ENCODE measurements at places on chromosomes 5 and 9.
A peak's percentile ranks its signal among the peaks of the same experiment; 100 is the strongest.

- no peak for DNase-seq
Observed at GRCh38 chr9:100739666-100740065, 161.8 kb downstream of the CAVIN4 start.

DNA sequence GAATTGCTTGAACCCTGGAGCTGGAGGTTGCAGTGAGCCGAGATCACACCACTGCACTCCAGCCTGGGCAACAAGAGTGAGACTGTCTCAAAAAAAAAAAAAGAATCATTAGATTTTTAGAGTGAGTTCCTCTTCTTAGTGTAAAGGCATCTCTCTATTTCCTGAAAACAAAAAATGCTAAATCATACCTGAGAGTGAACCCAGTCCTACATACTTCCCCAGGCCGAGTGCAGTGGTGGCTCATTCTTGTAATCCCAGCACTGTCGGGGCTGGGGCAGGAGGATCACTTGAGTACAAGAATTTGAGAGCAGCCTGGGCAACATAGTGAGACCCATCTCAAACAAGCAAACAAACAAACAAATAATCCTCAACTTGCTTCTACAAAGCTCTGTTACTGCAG lies 38.2 kb upstream of the LPAR1 start:
- DNase-seq, result no peak

DNA sequence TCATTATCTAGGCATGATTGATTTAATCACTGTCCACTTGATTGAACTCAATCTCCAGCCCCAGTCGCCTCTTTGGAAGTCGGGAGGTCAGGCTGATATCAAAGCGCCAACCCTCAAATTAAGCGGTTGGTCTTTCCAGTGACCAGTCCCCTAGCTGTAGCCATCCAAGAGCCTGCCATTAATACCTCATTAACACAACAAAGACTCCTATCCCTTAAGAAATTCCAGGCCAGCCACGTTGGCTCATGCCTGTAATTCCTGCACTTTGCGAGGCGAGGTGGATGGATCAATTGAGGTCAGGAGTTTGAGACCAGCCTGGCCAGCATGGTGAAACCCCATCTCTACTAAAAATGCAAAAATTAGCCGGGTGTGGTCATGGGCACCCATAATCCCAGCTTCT lies 27.4 kb upstream of the GCNT1 start:
- DNase-seq, result no peak

GRCh38 chr5:95076395-95077185 lies 208.3 kb downstream of the MCTP1 start:
- DNase-seq, result no peak

- no peak for DNase-seq
Observed at GRCh38 chr5:88734983-88735382, 148.0 kb downstream of the MEF2C start.

- DNase-seq, result no peak
Observed at GRCh38 chr5:14946815-14947620, 75.4 kb upstream of the ANKH start.

DNA sequence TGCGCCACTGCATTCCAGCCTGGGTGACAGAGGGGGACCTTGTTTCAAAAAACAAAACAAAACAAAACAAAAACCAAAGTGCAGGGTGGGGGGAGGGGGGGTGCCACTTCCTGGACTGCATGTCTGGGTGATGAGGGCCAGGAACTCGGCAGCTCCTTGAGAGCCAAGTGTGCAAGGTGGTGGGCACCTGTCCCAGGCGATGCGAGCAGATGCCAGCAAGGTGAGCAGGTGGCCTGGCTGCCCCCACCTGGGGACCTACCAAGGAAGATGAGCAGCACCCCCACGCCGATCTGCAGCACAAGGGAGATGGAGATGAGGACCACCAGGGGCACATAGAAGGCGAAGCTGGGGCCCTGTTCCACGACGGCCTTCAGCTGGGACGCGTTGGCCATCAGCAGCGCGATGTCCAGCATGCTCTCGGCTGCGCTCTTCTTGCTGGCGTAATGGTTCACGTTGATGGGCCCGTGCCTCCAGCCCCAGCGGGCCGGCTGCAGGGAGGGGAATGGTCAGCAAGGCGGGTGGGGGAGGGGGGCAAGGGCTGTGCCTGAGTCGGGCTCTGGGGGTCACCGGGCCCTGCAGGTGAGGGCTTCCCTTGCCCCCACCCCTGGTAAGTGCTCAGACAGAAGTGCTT lies 7.8 kb downstream of the NINJ1 start:
- no peak for DNase-seq

DNA sequence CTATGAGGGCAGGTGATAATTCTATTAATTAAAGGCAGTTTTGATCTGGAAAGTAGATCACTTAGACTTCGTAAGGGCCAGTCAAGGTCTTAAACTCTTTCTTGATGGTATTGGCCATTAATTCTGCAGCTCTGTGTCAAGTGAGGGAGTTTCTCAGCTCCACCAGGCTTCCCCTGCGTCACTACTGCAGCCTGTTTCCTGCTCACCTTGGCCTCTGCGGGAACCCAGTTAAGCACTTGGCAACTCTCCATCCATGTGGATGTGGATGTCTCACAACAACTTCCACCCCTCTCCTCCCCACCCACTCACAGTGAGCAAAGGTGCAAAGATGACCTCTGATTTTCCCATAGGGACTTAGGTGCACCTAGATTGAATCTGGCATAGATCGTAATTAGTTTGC lies 191.6 kb downstream of the PLK2 start:
- DNase-seq, result no peak

DNA sequence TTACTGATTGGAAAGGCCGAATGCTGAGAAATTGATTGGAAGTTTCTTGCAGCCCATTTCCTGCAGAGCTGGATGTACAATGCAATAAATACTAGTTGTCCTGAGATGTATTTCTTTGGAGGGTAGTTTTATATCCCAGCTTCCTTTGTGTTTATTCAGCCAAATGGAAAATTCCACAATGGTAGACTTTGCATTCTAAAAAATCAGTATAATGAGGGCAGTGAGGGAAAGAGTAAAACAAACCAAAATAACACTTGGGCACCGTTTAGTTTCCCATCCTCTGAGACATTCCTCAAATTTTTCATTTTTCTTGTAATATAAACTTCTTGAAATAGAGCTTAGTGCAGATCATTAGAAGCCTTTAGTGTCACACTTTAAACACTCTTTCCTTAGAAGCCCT lies 379.4 kb downstream of the EBF1 start:
- DNase-seq, result no peak

- DNase-seq, result no peak
Observed at GRCh38 chr5:149323210-149323609, 22.1 kb upstream of the GRPEL2 start.

GRCh38 chr5:159179529-159180305 lies 29.6 kb downstream of the RNF145 start:
- no peak for DNase-seq

GRCh38 chr5:124176692-124177091 lies 569.7 kb downstream of the ZNF608 start:
- DNase-seq, result no peak

- no peak for DNase-seq
Observed at GRCh38 chr5:24439465-24439864, 205.3 kb downstream of the CDH10 start.

GRCh38 chr9:90459321-90459720 lies 183.3 kb downstream of the DIRAS2 start:
- no peak for DNase-seq

DNA sequence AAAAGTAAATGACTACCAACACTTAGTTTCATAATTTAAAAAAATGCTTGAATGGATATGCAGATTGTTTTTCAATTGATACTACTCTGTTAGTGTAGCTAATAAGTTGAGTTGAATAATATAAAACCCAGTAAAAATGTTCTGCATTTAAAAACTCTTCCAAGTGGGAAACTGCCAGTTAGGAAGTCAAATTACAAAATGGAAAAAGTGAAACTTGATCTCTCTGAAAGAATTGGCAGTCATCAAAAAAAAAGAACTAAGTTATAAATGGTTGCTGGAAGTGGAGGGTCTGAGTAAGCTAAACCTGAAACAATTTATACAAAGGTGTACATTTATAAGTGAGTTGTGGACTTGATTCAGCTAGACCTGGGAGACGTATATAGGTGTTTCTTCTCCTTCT lies 52.4 kb downstream of the VCAN start:
- no peak for DNase-seq

DNA sequence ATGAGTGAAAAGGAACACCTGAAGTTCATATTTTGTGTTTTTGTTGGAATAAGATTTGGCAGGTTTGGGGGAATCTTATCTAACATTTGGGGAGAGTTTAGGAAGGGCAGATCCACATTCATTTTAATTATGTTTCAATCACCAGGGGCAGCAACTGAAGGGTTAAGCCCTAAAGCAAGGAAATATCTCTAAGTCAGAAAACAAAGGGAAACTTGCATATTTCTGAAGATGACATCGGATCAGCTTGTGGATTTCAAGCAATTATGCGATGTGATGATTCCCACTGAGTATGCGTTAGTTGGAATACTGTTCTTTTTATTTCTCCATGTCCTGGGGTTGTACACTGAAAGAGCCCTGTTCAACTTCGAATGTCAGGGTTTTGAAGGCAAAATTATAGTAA lies 59.8 kb upstream of the NFIB start:
- DNase-seq, result peak; percentile 10

GRCh38 chr9:98873951-98874371 lies 66.5 kb downstream of the GALNT12 start:
- no peak for DNase-seq

GRCh38 chr9:8723195-8723594 lies 923.6 kb upstream of the DMAC1 start:
- DNase-seq, result no peak

GRCh38 chr5:179254638-179255271 lies 90.5 kb downstream of the ADAMTS2 start:
- DNase-seq, result no peak

- no peak for DNase-seq
Observed at GRCh38 chr5:159681661-159682060, 234.6 kb upstream of the ADRA1B start.

DNA sequence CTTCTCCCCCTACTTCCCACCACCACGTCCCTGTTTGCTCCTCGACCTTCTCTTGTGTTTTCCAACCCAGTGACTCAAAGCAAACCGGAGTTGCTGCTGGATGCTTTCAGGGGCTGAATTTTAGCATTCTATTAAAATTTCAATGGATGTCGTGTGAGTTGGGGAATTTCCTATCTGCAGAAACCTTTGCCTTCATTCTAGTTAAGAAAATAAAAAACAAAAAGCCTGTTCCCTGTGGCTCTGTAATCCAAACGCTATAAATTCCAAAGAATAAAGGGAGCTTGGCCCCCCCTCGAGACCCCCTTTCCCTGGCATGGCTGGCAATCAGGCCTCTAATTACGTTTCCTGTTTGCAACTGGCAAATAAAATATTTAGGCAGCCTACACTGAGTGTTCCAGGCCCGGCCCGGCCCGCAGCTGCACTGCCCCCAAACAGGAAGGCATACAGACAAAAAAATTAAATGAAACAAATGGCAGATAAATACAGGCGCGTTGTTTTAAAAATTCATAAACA lies 139.4 kb upstream of the PPP1R26 start:
- no peak for DNase-seq

DNA sequence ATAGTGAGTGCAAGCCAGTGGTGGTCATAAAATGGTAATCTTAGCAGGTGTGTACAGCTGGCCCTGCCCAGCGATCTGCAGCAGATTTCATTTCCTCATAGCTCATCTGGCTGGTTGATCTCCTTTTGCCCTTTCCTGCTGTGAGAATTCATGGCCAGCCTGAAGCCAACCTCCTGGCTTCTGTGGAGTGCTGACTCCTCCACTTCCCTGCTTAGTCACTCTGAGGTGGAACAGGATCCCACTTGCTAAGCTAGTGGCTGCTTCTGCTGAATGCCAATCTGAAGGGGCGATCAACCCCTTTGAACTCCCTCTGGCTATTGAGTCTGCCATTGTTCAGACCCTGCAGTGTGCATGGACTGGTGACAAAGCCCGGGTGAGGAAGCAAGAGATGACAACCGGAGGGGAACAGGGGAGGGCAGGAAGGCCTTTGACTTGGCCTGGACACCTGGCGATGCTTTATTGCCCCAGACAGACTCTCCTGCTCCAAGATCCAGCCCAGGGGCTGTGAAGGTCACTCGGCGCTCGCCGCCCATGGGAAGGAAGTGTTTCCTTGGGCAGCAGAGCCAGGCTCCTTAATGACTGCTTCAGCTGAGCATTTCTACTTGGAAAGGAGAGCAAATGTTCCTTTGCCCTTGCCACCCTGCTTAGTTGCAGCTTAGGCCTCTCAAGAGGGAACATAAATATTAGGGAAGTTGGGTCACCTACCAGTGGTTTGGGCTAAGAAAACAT lies 341.1 kb downstream of the ZSWIM6 start:
- peak; percentile 22 for DNase-seq

- peak; percentile 69 for DNase-seq
Observed at GRCh38 chr5:98796197-98796972, 22.9 kb downstream of the RGMB start.

DNA sequence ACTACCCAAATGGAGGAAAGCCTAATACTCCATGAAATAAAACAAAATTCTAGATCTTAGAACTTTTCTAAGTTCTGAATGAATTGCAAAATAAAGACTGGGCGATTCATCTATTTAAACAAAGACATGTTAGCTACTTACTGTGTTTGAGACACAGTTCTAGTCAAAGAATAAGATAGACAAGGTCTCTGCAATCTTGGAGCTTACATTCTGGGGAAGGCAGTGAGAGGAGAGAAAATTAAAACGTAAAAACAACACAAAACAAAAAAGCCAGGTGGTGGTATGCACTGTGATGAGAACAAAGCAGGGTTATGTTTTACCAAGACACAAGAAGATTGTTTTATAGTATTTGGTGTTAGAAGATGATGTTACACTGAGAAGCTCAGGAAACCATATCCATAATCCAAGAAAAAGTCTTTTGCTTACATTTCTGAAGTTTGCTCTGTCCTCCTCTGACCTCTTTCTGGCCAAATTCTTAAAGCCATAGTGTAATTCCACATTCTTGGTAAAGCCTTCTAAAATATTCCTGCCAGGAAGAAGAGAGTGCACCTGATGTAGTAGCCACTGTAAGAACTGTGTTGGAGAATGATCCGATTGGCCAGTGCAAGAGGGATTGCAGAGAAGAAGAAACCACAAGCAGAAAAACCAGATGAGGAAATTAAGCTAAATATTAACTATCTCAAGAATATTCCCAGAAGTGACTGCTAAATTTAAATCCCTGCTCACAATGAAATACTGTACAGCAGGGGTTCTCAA lies 218.4 kb downstream of the PCSK1 start:
- no peak for DNase-seq

DNA sequence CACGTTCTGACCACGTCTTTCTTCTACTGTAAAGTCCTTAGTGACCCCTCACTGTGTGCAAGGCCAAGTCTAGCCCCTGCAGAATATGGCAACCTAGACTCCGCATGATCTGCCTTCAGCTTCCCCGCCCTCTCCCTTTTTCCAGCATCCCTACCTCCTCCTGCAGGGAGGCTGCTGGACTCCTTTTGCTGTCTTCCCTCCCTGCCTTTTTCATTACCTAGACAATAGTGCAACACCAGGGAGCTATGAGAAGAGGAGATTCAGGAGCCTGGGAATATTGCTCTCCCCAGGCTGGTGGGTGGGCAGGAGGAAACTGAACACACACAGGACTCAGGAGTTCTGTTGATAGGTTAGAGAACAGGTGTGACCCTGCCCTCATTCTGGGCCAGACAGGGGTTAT lies 33.1 kb upstream of the LARP1 start:
- DNase-seq, result no peak

- no peak for DNase-seq
Observed at GRCh38 chr5:146448783-146449519, 1.8 kb downstream of the TCERG1 start.

- no peak for DNase-seq
Observed at GRCh38 chr5:567664-568060, 43.4 kb upstream of the SLC9A3 start.

GRCh38 chr5:151186538-151186937 lies 29.0 kb upstream of the ANXA6 start:
- DNase-seq, result no peak
